Testis (tissue), 5 donors: ENCODE measurements at places on chromosomes 6 and 20. TPM values are rescaled to one million over a fixed set of nuclear protein-coding genes. Genes with fewer than 3 reads are reported as not detected.

Gene MBOAT1
- 5.3 TPM for total RNA-seq

Gene HLA-G
- total RNA-seq, result 1.2 TPM

Gene SIRPB1
- total RNA-seq, result not detected

Gene SAMD10
- total RNA-seq, result 6.2 TPM

Gene HLA-DMB
- 6.0 TPM for total RNA-seq

DNA sequence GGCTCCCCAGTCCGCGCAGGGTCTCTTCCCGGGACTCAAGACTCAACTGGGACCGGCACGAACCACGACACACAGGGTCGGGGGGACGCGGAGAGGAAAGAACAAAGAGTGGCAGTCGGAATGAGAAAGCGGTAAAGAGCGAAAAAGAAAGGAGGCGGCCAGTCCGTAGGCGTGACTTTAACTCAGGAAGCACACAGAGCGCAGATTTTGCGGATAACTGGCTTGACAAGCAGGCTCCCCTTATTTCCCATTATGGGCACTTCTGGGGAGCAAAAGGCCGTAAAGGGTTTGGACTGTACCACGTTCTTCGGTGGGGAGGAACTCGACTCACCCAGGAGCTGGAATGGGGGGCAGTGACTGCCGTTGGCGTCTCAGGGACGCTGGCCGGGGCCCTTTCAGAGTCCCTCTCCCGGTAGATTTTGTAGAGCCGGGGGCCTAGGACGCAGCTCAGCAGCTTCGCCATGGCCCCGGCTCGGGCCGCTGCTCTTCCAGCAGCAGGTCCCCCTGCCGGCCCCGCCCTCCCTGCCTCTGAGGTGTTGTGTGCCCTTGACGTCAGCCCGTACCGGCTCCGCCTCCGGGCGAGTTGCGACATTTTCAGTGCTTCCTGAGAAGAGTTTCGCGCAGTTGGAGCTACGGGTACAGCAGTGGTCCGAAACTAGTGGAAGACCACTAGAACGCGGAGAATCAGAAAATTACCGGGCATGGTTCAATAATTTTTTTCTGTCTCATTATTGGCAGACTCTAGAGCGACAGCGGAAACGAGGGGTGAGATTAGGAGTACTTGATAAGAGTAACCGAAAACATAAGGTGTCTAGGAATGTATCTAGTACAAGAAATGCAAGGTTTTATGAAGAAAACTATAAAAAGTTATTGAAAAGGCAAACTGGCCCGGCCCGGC is at the start of gene ABHD16A:
ABHD16A (minus strand) TSS at position 506 of the 898 bp plus-strand sequence; CDS start at position 463, 43 bp downstream.
- peak; percentile 100 for DNase-seq

- DNase-seq, result no peak
These were observed 220.1 kb upstream of the GGTLC1 start for GRCh38 chr20:24208652-24209051.

DNA sequence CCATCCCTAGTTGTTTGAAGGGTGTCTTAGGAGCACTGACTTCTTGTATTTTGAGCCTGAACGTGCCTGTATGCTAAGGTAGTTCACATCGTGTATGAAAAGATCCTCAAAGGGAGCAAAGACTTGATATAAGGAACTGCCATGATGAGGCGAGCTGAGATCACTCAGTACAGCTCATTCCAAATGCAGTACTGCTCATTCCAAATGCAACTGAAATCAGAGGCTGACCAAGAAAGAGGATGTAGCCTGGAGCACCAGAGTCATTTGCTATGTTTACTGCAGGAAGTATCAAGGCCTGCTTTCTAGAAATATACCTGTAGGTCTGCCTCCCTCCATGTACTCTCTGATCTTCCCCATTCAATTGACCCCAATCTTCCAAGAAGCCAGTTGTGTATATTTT is 832.2 kb downstream of the EYS start:
- DNase-seq, result no peak

DNA sequence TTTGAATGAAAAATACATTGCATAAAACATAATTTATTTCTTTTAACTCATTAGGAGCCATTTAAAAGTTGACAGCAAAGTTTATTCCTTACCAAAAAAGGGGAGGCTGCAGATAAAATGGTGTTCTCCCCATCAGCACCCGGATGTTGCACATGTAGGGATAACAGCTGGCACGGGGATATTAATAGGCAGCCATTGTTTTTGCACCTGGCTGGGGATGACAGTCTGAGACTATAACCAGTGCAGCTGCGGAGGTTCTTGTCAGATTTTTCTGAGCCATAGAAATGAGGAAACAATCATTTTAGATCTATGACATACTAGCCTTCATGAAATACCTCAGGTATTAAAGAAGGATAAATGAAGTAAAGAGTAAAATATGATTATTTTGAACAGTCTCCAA is 20.1 kb upstream of the HECA start:
- DNase-seq, result no peak

GRCh38 chr6:166678426-166678825 is 51.4 kb upstream of the RPS6KA2 start:
- no peak for DNase-seq

- DNase-seq, result no peak
These were observed 405.9 kb upstream of the BTBD3 start for GRCh38 chr20:11511821-11512220.

- no peak for DNase-seq
These were observed 9.0 kb upstream of the HINT3 start for GRCh38 chr6:125947615-125948014.

- peak; percentile 90 for DNase-seq
These were observed 572 bp downstream of the ZNF341 start for GRCh38 chr20:33732166-33732970.

- no peak for DNase-seq
These were observed 364.3 kb downstream of the RIMS1 start for GRCh38 chr6:72250664-72251063.
